Activated CD4-positive, alpha-beta T cell treated with anti-CD3 and anti-CD28 coated beads for 48 hours (primary cell): ENCODE measurements at places on chromosomes 7 and 10.

DNA sequence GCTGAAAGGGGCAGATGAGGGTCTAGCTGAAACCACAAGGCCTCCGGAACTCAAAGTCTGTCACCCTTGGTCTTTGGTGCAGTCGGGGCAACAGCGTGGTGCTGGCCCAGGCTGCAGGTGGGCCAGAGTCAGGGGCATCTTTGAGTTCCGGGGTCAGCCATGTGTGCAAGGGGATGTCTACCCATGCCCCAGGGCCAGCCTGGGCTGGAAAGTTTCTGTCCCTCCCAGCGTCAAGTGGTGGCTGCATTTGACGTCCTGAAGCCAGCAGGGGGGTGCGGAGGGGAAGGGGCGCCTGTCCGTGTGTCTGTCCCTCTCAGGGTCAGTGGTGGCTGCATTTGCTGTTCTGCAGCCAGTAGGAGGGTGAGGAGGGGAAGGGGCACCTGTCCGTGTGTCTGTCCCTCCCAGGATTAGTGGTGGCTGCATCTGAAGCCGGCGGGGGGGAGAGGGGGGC, 638 bp downstream of the BRAT1 start:
- no peak for DNase-seq

GRCh38 chr7:24963218-24963617, 16.8 kb downstream of the OSBPL3 start:
- peak; percentile 64 for DNase-seq

DNA sequence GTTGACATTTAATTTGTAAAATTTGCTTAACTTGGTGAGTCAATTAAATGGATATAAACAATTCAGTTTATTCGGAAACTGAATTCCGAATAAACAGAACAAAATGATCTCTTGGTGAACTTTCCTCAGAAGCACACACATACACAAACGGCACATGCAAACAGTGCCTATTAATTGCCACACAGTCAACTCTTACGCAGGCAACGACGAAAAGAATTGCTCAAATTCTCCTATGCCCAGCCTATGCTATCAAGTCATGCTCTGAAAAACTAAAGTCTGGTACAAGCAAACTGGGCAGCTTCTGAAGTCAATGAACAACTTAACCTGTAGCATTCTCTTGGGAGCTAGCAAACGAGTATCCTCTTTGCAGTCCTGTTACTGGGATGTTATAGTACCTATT, 38.8 kb upstream of the ASL start:
- no peak for DNase-seq

DNA sequence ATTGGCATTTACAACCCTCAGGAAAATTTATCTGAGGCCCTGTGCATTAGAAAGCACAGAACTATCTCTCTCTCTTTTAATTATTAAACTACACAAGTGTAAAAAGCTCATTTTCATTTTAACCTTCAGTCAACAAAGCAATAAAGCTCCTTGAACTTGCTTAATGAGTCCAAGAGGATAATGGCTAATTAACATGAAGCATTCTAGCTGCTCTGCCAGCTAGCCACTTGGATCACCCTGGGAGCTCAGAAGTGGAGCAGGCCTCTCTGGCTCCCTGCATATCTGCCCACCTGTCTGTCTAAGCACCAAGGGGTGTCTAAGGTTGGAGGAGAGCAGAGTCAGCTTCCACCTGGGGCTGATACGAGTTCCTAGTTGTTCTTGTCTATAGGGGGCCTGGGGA, 56.0 kb upstream of the SLC35G1 start:
- no peak for DNase-seq

GRCh38 chr7:140726281-140726680, 29.8 kb downstream of the NDUFB2 start:
- DNase-seq = no peak

DNA sequence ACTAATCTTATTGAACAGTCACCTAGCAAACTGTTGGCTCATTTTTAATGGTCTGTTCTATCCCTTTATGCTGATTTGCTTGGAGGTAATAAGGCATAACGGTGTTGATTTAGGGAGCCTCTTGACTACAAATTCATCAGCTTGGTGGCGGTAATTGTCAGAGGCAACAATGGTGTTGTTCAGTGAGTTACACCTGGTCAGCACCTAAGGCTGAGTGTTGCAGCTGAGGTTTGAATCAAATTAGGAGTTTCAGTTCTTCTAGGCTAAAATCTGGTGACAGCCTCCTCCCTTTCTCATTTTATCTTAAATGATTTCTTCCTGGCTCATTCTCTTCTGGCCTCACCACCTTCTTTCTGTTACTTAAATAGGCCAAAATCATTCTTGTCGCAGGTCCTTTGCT, 42.3 kb upstream of the SP8 start:
- DNase-seq = no peak

GRCh38 chr10:43122826-43123225, 15.4 kb upstream of the CSGALNACT2 start:
- no peak for DNase-seq

- DNase-seq = no peak
Observed at GRCh38 chr10:83806717-83807116, 332.6 kb upstream of the GHITM start.

- no peak for DNase-seq
Observed at GRCh38 chr7:947391-948210, 6.9 kb downstream of the ADAP1 start.
